Skeletal muscle cell (primary cell): ENCODE measurements at places on chromosomes 1 and 21.

- no peak for DNase-seq
Observed at GRCh38 chr1:62386351-62387121, 50.3 kb upstream of the USP1 start.

DNA sequence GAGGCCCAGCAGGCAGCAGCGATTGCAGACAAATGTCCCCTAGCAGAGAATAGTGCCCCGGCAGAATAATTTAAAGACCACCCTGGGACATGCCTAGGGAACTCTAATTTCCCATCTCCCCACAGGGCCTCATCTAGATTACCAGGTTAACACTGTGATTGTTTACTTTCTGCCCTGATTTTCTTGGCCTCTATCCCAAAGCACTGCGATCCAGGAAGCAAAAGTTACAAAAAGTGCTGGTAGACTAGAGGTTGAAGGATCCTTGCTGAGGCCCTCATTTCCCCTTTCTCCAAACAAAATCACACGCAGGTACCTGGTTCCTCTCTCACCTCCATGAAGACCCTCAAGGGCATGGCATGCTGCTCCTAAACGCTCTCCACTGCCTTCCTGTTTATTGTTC lies 229.7 kb downstream of the C1orf94 start:
- DNase-seq: no peak

DNA sequence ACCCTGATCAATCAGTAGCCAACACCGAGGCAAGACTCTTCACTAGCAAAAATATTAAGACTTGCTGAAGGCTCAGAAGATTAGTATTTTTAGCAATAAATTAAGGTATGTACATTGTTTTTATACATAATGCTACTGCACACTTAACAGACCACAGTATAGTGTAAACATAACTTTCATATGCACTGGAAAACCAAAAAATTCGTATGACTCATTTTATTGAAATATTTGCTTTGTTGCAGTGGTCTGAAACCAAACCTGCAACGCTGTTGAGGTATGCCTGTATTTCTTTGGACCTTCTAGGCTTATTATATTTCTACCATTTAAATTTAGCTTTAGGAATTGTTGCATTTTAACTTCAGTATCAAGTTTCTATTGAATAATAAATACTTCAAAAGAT lies 65.8 kb upstream of the BCL9 start:
- no peak for DNase-seq

- DNase-seq: peak; percentile 14
Observed at GRCh38 chr1:207058878-207059867, 6.1 kb downstream of the PFKFB2 start.

- DNase-seq: no peak
Observed at GRCh38 chr1:227548119-227548397, 15.3 kb upstream of the ZNF678 start.

- peak; percentile 62 for DNase-seq
Observed at GRCh38 chr1:232613752-232614381, 16.1 kb downstream of the SIPA1L2 start.

DNA sequence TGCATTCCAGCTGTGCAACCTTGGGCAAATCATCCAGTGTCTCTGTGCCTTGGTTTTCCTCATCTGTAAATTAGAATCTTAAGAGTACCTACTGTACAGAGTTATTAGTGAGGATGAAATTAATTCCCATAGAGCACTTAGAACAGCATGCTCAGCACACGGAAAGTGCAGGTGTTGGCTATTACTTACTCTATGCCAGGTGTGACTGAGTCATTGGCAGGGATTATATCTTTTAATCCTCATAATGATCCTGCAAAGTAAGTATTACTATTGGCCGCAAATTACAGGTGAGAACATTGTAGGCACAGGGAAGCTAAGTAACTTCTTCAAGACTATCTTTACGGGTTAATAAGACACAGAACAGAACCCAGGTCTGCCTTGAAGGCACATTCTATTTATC lies 6.3 kb upstream of the UBE2U start:
- DNase-seq: no peak

GRCh38 chr1:117142200-117142599 lies 20.7 kb upstream of the TRIM45 start:
- DNase-seq: no peak

DNA sequence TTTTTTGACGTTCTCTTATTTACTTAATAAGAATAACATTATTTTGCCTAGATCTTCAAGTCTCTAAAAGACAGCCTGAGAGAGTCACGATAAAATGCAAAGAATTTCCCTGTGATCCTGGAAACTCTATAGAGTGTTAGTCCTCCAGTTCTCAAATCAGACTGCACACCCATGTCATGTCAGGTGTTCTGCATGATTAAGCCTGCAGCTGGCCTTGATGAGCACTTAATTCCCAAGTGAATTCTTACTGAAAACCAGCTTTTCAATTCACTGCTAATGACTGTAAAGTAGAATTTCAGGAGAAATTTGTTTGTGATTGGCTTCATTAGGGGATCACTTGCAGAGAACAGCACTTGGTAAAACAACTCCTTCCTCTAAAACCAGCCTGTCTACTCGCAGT lies 41.9 kb downstream of the CHML start:
- DNase-seq: no peak

- no peak for DNase-seq
Observed at GRCh38 chr1:218917656-218918055, 256.0 kb upstream of the LYPLAL1 start.

- no peak for DNase-seq
Observed at GRCh38 chr1:151846686-151847237, 6.8 kb downstream of the THEM5 start.

GRCh38 chr1:13945856-13946255 lies 245.9 kb downstream of the PRDM2 start:
- DNase-seq: no peak

GRCh38 chr1:202656057-202656456 lies 54.2 kb downstream of the SYT2 start:
- DNase-seq: no peak

GRCh38 chr1:53259932-53260331 lies 21.6 kb upstream of the MAGOH start:
- no peak for DNase-seq

GRCh38 chr1:182527680-182528079 lies 61.4 kb downstream of the RNASEL start:
- DNase-seq: no peak

DNA sequence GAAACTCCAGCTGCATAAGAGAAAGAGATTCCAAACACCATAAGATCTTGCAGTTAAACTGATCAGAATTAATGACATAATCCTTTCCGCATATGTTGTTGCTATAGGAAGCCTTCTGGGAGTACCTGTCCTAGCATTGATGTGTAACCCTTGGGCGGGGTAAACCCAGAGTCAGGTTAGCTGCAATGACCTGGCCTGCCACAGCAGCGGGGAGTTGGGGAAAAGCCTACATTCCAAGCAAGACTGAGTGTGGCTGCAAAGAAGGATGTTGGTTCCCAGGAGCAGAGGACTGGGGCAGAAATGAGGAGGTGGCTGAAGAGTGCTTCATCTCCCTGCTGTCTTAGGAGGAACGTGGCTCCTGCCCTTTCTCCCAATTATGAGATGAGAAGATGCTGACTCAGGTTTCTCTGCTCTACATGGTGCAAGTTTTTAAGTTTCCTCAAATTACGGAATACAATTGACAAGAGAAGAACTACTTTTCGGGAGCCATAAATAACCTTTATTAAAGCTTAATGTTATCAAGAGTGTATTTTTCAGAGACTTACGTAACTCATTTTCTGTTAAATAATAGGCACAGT lies 142.1 kb downstream of the RYR2 start:
- DNase-seq: no peak

- no peak for DNase-seq
Observed at GRCh38 chr1:207031632-207032264, 808 bp downstream of the C1orf116 start.

DNA sequence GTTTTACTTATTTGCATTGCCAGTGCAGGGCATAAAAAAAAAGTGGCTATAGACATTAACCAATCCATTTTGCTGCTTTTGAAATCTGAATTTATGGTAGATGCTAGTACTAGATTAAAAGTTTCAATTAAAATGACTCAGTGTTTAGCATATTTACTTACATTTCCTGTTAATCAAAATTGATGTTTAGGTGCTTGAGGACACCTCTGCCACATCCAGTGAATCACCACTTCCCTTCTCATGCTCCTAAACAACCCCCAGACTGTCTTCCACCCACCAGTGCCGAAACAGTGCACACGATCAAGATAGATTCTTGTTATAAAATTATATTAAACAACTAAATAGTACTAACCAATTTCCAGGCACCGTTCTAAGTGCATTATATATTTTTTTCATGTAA lies 32.7 kb downstream of the HSD17B7 start:
- no peak for DNase-seq

DNA sequence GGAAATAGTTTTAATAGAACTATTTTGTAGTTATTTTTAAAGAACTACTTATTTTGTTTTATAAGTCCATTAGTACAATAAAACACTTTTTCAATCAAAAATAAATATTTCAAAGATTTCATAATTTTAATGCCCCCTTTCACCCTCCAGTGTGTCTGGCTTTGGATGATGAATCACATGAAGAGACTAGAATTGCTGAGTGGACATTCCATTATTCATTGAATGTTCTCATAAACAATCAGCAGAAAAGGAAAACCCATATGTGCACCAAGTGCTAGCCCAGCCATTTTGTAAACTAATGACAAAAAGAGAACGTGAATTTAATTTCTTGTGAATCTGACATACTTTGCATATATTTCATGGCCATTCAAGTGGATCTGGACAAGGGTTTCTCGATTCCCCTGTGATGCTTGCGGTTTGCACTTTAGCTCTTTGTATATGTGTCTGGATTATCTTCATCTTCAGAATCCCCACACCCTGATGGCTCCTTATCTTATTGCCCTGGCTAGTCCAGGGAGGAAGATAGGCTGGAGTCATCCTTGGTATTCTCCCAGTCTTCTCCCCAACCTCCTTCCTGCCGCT lies 20.7 kb upstream of the CHIA start:
- DNase-seq: no peak

- no peak for DNase-seq
Observed at GRCh38 chr21:26095131-26095530, 75.4 kb downstream of the APP start.

DNA sequence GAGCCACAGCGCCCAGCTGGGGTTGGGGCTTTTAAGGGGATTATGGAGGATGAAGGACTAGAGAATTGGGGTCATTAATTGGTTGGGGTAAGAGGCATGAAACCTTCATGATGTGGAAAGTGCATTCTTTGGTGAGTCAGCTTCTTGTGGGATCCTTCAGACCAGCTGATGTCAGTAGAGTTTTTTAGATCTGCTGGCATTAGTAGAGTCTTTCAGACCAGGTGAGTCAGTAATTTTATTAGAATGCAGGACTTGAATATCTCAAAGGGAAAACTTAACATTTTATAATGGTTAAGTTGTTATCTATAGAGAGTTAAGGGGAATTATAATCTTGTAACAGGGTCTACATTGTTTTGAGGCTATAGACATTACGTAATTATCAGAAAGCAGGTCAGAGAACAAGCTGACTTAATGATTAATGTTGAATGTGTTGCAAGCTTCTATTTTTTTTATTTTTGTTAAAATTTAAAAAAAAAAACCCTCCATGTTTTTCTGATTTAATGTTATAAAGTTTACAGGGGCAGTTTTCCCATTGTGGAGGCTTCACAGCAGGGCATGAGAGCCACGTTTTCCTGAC lies 160.9 kb upstream of the FMN2 start:
- DNase-seq: peak; percentile 23

GRCh38 chr1:94658221-94658620 lies 116.7 kb upstream of the F3 start:
- DNase-seq: no peak

DNA sequence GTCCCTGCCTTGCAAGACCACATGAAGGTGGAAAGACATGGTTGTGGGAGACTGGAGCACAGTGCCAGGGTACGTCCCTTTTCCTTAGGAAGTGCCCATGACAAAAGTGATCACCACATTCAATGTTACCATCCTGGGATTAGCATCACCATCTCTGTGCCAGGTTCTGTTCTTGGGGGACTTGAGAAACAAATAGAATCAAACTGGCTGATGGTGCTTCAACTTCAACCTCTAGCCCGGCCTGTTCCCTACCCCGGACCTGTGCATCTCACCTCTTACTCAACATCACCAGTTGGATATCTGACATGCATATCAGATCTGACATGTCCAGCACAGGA lies 153.3 kb downstream of the GRIK3 start:
- DNase-seq: no peak

GRCh38 chr1:229579059-229579673 lies 20.7 kb upstream of the ABCB10 start:
- no peak for DNase-seq

DNA sequence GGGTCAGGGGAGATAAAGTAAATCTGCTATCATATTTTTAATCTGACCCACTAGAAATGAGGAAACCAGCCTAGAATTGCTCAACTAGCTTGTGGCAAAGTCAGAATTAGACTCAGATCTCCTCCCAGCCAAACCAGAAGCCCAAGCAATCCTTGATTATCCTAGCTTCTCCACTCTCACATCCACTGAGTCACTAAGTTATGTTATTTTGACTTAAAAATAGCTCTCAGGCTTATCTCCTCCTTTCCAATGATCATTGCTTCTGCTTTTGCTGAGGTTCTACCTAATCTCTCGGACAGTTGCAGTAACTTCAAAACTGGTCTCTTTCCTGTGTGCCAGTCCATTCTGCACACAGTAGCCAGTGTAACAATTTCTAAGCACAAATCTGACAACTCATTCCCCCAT lies 22.9 kb downstream of the OVAAL start:
- no peak for DNase-seq

- DNase-seq: no peak
Observed at GRCh38 chr1:245800901-245801605, 646.3 kb downstream of the KIF26B start.

- no peak for DNase-seq
Observed at GRCh38 chr21:45580181-45580575, 37.9 kb upstream of the SLC19A1 start.

GRCh38 chr1:57041901-57042300 lies 76.1 kb upstream of the C8B start:
- DNase-seq: no peak

DNA sequence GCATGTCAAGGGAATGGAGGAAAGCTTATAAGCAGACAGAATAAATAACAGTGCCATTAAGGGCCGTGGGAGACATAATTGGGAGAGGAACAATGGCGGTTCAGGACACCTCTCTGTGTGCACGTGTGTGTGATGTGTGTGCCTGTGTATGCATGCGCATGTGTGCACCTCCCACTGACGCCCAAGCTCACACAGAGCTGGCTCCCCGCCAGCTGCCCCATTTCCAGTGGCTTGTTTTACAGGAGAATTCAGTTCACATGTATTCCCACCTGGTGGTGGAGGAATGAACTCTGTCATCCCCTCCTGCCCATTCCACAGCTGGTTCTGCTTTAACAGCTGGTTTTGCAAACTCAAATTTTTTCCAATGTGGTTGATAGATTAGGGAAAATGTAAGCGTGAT lies 262.2 kb downstream of the AJAP1 start:
- DNase-seq: no peak

GRCh38 chr1:181660621-181661020 lies 177.3 kb downstream of the CACNA1E start:
- no peak for DNase-seq

DNA sequence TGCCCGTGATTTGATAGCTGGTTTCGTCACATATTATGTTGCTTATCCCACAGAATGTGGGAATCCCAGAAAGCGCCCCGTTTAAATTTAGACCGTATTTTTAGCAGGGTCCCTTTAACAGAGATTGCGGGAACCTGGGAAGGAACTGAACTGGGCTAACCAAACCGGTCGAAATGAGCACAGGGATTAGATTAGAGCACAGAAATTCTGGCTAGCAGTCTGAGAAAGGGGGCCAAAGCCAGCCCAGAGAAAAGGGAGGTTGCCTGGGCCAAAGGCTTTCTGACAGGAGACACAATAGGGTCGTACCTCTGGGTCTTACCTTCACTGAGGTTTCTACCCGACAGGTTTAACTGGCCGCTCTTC lies 327 bp downstream of the LRRC40 start:
- no peak for DNase-seq

- DNase-seq: no peak
Observed at GRCh38 chr1:84876353-84876752, 16.7 kb downstream of the LPAR3 start.
